Naive thymus-derived CD8-positive, alpha-beta T cell (primary cell): ENCODE measurements at places on chromosomes 3 and 15.

GRCh38 chr3:12155264-12155663 lies 3.4 kb downstream of the TIMP4 start:
- DNase-seq = no peak

- DNase-seq = no peak
Measured at GRCh38 chr15:83164111-83164770, 43.4 kb downstream of the HDGFL3 start.

GRCh38 chr3:46091046-46091445 lies 63.8 kb upstream of the XCR1 start:
- no peak for DNase-seq

DNA sequence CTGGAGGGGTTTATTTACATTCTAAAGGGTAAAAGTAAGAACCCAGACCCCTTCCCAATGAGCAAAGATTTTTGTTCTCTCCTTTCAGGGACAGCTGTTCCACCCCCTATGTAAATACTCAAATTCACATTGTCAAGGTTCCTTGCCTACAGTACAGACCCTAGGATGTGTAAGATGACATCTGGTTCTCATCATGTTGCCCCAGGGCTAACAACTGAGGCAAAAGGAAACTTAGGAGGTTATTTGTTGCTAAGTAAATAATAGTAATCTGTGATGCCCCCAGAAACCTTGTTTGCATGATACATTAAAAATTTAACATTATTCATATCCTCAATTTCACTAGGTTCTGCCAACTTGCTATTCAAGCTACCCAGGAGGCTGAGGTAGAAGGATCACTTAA lies 135.0 kb upstream of the CCNL1 start:
- DNase-seq = no peak

GRCh38 chr3:178198329-178198728 lies 337.9 kb upstream of the KCNMB2 start:
- DNase-seq = no peak

- DNase-seq = no peak
Measured at GRCh38 chr3:128482175-128482574, 10.8 kb downstream of the GATA2 start.

- no peak for DNase-seq
Measured at GRCh38 chr15:81888748-81889484, 156.9 kb downstream of the MEX3B start.

GRCh38 chr3:49164983-49165720 lies 979 bp downstream of the CCDC71 start:
- DNase-seq = no peak

DNA sequence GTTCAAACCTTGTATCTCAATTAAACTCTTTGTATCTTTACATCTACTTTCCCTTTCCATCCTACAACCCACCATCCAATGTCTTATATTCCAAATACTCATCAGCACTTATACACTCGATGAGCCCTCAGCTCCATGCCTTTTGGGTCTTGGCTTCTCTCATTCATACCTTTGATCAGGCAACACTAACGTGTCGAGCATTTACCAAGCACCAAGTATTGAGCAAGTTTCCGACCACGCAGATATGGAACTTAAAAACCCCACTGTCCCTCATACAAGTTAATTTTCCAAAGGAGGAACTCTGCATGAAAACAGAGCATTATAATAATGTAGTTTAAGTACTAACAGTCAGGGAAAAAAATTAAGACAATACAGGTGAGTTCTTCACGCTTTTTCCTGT lies 102.8 kb downstream of the IL1RAP start:
- no peak for DNase-seq

DNA sequence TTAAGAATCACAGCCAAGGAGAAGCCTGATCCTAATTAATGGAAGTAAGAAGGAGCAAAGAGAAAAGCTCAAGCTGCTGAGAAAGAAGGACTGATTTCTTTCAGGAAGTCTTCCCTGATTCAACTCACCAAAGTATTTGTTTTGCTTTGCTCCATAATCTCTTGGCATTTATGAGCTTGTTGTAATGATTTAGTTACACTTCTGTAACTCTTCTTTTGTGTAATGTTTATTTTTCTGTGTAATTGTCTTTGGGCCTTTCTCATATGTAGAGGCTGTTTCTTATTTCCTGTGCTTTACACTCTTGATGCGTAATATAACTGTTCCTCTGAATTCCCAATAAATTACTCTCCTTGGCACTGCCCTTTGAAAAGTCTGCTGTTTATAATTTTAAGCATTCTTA lies 80.0 kb downstream of the COL6A5 start:
- no peak for DNase-seq

DNA sequence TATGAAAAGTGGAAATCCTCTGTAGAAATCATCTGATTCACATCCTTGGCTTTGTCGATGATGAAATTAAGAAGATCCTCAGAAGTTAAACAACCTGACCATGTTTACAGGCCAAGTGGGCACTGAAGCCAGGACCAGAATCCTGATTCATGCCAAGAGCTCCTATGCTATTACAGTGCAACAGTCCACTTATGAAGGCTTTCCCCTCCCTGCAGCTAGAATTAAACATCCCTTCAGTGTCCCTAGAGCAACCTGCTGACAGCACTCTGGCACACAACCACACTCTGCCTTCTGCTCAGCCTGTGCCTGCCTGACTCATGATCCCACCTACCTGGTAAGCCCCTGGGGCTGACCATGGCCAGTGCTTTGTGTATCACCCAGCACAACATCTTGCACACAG lies 33.8 kb downstream of the TXNRD3 start:
- no peak for DNase-seq

- no peak for DNase-seq
Measured at GRCh38 chr3:145357453-145357852, 803.5 kb downstream of the PLOD2 start.

GRCh38 chr3:188152660-188153436 lies 1.1 kb upstream of the LPP start:
- DNase-seq = no peak

- no peak for DNase-seq
Measured at GRCh38 chr15:62491642-62492041, 326.6 kb upstream of the C2CD4B start.

GRCh38 chr3:170778240-170779217 lies 91.5 kb downstream of the RPL22L1 start:
- DNase-seq = no peak

GRCh38 chr15:37979671-37980409 lies 45.4 kb downstream of the TMCO5A start:
- DNase-seq = no peak

- DNase-seq = no peak
Measured at GRCh38 chr15:75023872-75024636, 664 bp downstream of the PPCDC start.

GRCh38 chr3:184752361-184752760 lies 40.5 kb upstream of the MAGEF1 start:
- no peak for DNase-seq

DNA sequence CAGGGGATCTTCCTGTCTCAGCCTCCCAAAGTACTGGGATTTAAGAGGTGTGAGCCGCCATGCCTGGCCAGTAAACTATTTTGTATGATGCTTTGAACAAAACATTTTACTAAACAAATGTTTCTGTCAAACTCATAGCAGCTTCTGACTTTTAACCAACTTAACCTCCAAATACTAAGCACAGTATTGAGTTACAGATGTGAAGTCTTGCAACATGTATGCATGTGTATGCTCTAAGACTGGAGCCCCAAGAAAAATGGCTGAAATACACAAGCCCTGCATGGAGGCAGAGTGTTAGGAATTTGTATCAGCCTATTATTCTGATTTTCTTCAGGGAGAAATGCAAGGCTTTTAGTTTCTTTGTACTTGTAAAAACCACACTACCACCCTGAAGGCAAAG lies 137.1 kb downstream of the CBLB start:
- DNase-seq = no peak

- no peak for DNase-seq
Measured at GRCh38 chr3:195597848-195598247, 14.1 kb upstream of the APOD start.

DNA sequence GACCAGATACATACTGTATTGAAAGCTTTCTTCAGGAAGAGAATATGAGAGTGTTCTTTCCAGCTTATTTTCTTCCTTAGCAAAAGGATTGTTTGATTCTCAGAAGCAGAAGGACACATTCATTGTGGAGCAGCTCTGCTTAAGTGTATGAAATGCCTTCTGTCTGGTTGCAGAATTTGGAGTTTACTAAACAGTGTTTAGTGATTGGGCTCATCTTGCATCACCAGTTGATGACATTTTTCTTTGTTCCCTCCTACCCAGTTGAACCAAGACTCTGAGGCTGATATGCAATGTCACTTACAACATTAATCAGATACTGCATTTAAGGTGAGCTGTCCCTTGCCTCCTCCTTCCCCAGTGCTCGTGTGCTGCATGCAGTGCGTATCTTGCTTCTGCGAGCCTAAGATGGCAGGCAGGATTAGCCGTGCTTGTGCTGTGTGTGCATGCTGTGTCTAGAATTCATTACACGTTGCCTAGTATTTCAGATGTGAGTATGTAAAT lies 18.4 kb downstream of the ZBTB38 start:
- no peak for DNase-seq

- peak; percentile 74 for DNase-seq
Measured at GRCh38 chr15:68055224-68055705, 1.1 kb downstream of the PIAS1 start.

GRCh38 chr3:179258820-179259219 lies 7.9 kb upstream of the KCNMB3 start:
- no peak for DNase-seq

DNA sequence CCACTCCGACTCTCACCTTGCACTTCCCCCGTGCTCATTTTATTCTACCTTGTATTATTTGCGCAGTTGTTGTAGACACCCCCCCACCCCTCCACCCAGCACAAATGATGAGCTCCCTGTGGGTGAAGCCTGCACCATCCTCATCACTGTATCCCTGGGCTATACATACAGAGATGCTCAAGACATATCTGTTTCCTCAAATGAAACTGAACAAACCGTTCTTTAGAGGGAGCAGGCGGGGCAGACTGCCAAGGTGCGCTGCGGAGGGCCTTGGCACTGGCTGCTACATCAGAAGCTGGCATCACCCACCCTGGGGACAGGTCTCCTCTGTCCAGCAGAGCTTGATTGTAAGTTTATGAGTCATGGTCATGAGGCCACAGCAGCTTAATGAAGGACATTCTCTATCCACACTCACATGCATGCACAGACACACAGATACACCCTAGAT lies 29.0 kb downstream of the ADCY5 start:
- DNase-seq = no peak

- DNase-seq = no peak
Measured at GRCh38 chr15:81752546-81752942, 293.3 kb downstream of the MEX3B start.

- no peak for DNase-seq
Measured at GRCh38 chr3:18061737-18062656, 319.6 kb upstream of the TBC1D5 start.

- peak; percentile 42 for DNase-seq
Measured at GRCh38 chr15:101127506-101128076, 124.3 kb downstream of the CHSY1 start.

DNA sequence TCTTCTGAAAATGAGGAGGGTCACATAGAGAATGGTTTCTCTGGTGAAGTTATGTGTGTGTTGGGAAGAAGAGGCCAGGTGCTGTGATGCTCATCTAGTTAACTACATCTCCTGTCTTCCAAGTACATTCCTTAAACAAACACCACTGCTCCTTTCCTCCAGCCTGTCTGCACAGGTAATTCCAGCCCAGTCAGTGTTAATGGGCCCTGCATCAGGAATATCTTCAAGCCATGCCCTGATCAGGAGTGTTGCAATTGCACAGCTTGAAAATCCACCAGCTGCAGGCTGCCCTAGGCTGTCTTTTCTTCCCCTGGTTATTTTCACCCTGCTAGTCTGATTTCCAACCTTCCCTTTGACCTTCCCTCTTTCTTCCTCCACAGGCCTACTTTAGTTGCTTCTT lies 41.9 kb upstream of the LMOD3 start:
- no peak for DNase-seq

GRCh38 chr3:10546181-10546624 lies 40.8 kb upstream of the ATP2B2 start:
- no peak for DNase-seq

- DNase-seq = no peak
Measured at GRCh38 chr3:151101270-151101969, 16.0 kb downstream of the MED12L start.

- no peak for DNase-seq
Measured at GRCh38 chr15:44312108-44312507, 23.6 kb downstream of the GOLM2 start.

GRCh38 chr3:126134219-126134975 lies 46.0 kb downstream of the ALDH1L1 start:
- DNase-seq = peak; percentile 30

GRCh38 chr3:24582431-24583403 lies 88.1 kb upstream of the THRB start:
- DNase-seq = no peak

GRCh38 chr3:22621205-22621809 lies 581.8 kb upstream of the UBE2E2 start:
- DNase-seq = no peak

DNA sequence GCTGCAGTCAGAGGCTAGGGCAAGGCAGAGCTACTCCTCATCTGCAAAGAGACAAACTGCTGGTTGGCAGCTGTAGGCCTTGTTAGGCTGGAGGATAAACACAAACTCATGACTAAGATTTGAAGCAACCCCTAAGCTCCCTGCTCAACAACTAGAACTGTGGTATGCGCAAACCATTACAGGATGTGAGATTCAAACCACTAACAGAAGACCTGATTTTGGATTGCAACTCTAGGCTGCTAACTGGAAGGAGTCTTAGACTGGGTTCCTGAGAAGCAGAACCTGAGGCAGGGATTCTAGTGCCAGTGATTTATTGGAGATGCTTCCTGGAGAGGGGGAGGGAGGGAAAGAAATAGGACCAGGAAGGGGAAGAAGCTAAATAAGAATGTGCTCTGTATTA lies 22.5 kb downstream of the CCR4 start:
- no peak for DNase-seq

- DNase-seq = no peak
Measured at GRCh38 chr15:67758619-67759300, 66.5 kb upstream of the SKOR1 start.

GRCh38 chr3:171155122-171155700 lies 128.7 kb upstream of the SLC2A2 start:
- no peak for DNase-seq

- DNase-seq = no peak
Measured at GRCh38 chr3:76345878-76346277, 560.5 kb upstream of the ZNF717 start.

- peak; percentile 47 for DNase-seq
Measured at GRCh38 chr15:59492389-59493377, 54.7 kb downstream of the FAM81A start.

DNA sequence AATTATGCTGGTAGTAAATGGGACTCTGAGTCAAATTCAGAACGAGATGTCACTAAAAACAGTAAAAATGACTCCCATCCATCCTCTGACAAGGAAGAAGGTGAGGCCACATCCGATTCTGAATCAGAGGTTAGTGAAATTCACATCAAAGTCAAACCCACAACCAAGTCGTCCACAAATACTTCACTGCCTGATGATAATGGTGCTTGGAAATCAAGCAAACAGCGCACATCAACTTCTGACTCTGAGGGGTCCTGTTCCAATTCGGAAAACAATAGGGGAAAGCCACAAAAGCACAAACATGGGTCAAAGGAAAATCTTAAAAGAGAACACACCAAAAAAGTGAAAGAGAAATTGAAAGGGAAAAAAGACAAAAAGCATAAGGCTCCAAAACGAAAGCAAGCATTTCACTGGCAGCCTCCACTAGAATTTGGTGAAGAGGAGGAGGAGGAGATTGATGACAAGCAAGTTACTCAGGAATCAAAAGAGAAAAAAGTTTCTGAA lies 15.1 kb upstream of the ZBTB47 start:
- peak; percentile 23 for DNase-seq
